ENCODE measurements at places on chromosomes 6 and 20.

GRCh38 chr6:104711371-104711770, 148.3 kb downstream of the HACE1 start:
- DNase-seq: no peak

GRCh38 chr6:150233843-150234269, 91.0 kb downstream of the PPP1R14C start:
- DNase-seq: no peak

GRCh38 chr20:5467086-5467485, 150.3 kb upstream of the PROKR2 start:
- no peak for DNase-seq

GRCh38 chr6:157087974-157088373, 235.3 kb downstream of the TMEM242 start:
- DNase-seq: no peak

- DNase-seq: no peak
These were observed 279.2 kb downstream of the PTPRK start for GRCh38 chr6:128241216-128241615.

DNA sequence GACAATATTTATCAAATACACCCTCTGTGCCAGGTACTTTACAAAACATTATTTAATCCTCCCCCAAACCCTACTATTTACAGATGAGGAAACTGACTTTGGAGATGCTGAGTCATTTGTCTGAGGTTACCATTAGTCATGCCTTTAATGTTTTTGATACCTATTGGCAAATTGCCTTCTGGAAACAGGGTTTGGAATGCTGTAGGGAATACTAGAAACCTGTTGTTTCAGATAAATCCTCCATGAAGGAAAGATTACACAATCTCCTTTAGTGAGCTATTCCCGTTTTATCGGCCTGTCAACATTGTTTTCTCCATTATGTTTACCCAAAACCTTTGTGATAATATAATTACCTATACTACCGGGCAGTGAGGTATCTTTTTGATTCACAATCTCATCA, 93.6 kb upstream of the ADGRF1 start:
- no peak for DNase-seq

DNA sequence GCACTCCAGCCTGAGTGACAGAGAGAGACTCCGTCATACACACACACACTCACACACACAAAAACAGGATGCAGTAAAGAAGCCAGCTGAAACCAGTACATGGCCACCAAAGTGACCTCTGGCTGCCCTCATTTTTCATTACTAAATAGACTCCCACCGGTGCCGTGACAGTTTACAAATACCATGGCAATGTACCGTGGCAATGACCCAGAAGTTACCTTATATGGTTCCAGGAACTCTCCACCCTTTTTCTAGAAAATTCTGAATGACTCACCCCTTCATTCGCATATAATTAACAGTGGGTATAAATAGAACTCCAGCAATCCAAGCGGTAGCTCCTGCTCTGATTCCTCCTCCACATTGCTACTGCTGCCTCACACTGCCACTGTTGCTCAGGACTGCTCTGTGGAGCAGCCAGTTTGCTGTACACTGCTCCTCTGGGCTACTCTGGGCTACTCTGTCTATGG, 57.7 kb downstream of the SNX5 start:
- no peak for DNase-seq

DNA sequence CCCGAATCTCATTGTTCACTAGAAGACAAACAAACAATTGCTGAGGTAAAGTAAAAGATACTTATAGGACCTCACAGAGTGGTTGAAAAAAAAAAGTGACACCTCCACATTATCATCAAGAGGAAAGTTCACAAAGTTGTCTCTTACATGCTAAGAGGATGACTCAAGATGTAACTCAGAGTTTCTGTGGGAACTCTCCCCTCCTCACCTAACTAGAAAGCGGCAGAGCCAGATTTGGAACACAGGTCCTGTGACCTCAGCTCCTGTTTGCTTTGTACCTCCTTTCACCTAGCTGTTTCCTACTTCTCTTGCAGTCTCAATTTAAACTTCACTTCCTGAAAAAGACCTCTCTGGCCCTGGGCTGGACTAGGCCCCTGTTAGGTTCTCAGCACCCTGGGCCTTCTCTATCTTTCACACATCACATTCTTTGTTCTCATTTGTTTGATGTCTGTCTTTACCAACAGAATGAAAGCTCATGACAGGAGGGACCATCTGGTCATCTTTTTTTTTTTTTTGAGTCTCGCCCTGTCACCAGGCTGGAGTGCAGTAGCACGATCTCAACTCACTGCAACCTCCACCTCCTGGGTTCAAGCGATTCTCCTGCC, 60.8 kb downstream of the CD24 start:
- DNase-seq: peak; percentile 58

DNA sequence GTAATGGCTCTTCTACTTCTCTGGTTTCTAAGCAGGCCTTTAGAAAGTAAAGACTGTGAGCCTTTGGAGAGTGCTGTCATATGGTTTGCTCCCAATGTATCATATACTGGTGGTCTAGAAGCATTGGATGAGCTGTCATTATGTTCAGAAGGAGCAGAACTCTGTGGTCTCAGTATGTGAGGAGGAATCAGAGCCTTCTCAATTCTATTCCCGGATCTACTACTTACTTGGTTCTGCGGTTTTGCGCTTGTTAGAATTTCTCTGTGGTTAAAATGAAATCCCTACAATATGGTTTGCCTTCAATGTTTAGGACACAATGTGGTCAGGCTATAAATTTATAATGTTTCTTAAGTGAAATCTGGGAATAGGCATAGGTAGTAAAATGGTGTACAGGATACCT, 64.6 kb downstream of the RWDD2A start:
- no peak for DNase-seq

- no peak for DNase-seq
These were observed 27.0 kb upstream of the SLC2A12 start for GRCh38 chr6:134079406-134079921.

GRCh38 chr6:39223061-39223460, 6.2 kb downstream of the KCNK5 start:
- no peak for DNase-seq

- no peak for DNase-seq
These were observed 77.5 kb upstream of the ESR1 start for GRCh38 chr6:151729829-151730495.

- DNase-seq: no peak
These were observed 83.8 kb downstream of the ATXN1 start for GRCh38 chr6:16677458-16677857.

- peak; percentile 9 for DNase-seq
These were observed at the start of gene GPR6 for GRCh38 chr6:109978174-109979032. Gene GPR6, plus strand, starts transcription at chr6:109978311. Its CDS starts 802 bp downstream, at chr6:109979113.

DNA sequence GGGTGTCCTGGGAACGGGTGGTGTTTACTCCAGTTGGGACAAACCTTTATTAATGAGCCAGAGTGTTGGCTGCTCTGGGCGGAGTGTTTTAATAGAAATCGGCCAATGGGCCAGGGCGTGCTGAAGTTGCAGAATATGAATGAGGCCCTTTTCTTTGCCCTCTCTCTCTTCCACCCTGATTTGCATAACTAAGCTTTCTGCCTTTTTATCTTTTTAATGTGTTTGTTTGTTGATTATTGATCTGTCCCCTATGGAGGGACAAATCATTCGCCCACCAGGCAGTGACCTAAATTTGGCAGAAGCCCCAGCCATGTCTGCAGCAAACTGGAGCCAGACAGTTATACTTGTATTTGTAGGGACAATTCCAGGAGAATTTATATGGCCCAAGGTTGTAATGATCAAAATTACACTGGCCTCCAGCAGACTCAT, 420.9 kb downstream of the PREX1 start:
- no peak for DNase-seq

- DNase-seq: no peak
These were observed 20.5 kb downstream of the GCLC start for GRCh38 chr6:53524455-53524815.

- DNase-seq: no peak
These were observed 309.5 kb upstream of the PRND start for GRCh38 chr20:4412216-4412615.

- no peak for DNase-seq
These were observed 33.3 kb upstream of the SLC22A16 start for GRCh38 chr6:110509617-110510241.

GRCh38 chr20:46214824-46215488, 93.3 kb downstream of the CDH22 start:
- DNase-seq: no peak

GRCh38 chr6:28124971-28125353, 553 bp downstream of the ZSCAN16 start:
- DNase-seq: no peak

- DNase-seq: no peak
These were observed 16.4 kb upstream of the HELZ2 start for GRCh38 chr20:63590218-63591146.

Measured in GM06990 (cell line).